NCI-H82 (cell line): ENCODE measurements at places on chromosomes 3 and 15.

- no peak for DNase-seq
Observed at GRCh38 chr15:23954931-23955330, 267.8 kb upstream of the NDN start.

- DNase-seq: no peak
Observed at GRCh38 chr3:162729686-162730085, 1233.1 kb downstream of the OTOL1 start.

DNA sequence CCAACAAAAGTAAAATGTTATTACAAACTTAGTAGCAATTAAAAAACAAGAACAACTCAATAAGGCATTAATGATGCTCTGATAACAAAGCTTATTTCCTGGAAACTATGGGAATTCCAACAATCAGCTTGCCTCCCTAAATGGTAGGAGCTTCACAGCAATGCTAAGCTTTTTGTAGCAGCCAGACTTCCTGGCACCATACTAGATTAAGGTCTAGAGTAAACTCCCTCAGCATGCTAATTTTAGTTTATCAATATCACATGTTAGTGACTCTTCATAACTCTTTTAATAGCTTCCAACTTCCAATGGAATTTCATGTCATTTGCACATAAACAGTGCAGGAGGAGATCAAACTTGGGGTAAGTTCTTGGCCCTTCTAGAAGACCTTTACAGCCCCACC, 782.0 kb downstream of the MCTP2 start:
- DNase-seq: no peak

GRCh38 chr15:24784506-24784905, 108.9 kb downstream of the NPAP1 start:
- no peak for DNase-seq

DNA sequence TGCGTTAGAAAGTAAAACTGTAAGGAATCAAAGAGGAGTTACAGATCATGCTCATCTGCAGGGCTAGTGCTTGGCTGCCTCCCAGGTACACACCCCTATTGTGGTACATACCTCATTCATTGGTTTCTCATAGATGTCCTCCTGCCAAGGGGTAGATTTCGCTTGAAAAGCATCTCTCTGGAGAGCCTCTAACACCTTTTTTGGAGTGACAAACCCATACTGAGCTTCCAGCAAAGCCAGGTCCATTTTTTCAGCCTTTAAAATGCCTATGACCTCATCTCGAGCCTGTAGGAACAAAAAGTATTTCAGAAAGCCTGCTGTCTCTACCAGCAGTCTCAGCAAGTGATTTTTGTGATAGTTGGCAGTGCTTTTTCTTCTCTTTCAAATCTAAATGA, 112.1 kb downstream of the CMSS1 start:
- no peak for DNase-seq

DNA sequence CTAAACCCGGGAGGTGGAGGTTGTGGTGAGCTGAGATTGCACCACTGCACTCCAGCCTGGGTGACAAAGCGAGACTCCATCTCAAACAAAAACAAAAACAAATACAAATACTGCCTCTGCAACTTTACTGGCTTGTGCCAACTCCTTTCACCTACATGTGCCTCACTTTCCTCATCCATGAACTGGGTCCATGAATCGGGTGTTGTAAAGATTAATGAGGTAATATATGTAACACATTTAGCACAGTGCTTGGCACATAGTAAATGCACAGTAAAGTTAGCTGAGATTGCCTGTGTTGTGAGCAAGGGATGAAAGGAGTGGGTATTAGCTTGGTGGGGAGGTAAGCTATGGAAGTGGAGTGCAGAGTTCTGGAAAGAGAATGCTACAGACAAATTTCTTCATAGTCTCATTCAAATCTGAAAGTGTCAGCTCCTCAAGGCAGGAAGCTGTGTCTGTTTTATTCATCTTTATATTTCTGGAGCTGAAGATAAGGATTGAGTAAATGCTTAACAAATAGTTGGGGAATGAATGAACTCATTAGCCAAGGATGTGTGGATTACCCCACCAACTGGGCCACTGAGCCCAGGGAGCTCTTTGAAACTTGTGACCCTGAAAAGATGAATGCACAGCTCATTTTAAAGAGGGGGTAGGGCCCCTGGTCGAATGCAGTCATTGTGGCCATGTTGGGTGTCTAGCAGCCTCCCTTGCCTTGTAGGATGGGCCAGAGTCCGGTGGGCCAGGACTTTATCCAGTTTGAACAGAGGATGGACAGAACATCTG, 7.7 kb upstream of the CDCP1 start:
- DNase-seq: no peak

DNA sequence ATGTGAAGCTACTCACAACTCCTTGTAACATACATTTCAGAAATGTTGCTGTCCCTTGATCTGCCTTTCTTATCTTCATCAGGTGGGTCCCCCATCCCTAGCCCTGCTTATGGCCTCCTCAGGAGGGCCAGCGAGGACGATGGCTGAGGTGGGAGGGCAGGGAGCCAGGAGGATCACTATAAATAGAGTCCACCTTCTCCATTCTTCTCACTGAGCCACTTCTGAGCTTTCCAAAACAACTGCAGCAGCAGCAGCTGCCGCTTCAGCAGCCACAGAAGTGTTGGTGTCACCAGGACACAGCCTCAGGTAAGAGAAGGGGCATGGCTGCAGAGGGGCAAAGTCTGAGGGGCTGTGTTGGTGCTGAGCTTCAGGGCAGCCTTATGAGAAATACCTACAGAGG, 53.5 kb downstream of the ANAPC13 start:
- DNase-seq: peak; percentile 35

DNA sequence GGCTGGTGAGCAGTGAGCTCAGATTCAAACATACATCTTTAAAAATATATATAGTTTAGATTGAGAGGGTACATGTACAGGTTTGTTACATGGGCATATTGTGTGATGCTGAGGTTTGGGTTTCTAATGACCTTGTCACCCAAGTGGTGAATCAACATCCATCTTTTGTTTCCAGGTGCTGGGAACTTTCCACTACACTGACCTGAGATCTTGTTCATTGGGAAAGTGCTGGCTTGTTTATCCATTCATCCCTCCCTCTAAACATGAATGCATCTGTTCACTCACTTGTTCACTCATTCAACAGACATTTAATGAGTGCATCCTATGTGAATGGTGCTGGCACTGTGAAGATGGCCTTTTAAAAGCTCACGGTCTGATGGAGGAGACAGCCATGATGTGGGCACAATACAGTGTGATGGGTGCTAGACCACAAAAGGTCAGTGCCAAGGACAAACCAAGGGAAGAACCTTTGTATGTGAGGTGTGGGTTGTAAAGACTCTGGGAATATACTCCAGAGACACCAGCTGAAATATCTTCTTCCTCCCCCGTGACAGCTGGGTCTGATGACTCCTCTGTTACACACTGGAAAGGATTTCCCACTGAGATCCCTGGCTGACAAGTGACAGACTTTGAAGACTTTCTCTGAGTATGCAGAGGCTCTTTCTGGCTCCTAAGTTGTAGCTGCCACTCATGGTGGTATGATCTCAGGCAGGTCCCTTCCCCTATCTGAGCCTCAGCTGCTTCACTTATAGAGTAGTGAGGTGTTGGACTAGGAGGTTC, 16.2 kb upstream of the ITGA11 start:
- no peak for DNase-seq

DNA sequence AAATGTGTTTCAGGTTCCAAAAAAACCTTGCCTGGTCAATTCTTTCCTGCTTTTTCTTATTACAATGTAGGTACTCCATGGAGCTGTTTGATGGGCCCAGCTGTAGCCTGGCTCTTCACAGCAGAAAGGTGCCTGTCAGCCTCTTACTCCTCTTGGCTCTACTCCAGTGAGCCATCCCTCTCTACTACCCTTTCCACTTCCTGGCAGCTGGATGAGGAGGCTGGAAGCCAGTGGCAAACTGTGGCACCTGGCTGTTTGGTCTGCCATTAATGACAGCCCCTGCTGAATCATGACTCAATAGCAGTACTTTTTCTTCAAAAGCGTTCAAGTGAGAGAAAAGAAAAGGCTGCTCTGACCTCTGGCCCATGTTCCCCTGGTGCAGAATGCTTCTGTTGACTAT, 618.1 kb downstream of the PYDC2 start:
- DNase-seq: peak; percentile 20

- no peak for DNase-seq
Observed at GRCh38 chr15:34018021-34018645, 20.9 kb downstream of the AVEN start.

GRCh38 chr3:187916072-187916471, 170.8 kb upstream of the BCL6 start:
- DNase-seq: no peak

DNA sequence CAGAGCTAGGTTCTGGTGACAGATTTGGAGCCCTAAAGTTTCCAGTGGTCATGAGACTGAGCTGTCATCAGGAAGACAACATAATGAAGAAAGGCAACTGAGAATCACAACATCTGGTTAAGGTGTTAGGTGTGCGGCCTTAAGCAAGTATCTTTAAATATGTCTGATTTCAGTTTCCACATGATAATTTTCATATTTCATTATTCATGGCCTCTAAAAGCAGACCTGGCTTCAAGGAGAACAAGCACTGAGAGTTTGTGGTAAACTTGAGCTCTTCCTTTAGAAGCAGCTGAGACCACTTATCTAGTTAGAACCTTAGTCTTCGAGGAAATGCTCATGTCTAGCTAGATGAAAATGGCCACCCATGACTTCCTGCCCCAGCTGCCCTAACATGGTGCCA, 25.7 kb upstream of the MYLK start:
- no peak for DNase-seq

DNA sequence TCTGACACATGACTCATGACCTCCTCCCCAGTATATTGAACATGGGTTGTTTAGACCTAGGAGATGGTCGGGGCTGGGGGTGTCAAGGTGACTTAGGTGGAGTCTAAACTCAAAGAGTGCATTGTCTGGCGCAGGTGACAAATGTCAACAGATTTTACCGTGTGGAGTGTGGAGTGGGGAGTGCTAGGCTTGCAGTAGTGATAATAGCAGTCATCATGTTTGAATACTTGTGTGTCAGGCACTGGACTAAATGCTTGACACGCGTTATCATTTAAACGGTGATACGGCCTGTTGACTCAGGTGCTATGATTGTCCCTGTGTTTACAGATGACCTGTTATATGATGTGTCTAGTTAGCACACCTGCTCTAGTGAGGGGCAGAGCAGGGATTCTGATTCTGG, 30.8 kb downstream of the MUC20 start:
- DNase-seq: no peak

GRCh38 chr15:43237842-43238470, 17.1 kb upstream of the EPB42 start:
- DNase-seq: no peak

DNA sequence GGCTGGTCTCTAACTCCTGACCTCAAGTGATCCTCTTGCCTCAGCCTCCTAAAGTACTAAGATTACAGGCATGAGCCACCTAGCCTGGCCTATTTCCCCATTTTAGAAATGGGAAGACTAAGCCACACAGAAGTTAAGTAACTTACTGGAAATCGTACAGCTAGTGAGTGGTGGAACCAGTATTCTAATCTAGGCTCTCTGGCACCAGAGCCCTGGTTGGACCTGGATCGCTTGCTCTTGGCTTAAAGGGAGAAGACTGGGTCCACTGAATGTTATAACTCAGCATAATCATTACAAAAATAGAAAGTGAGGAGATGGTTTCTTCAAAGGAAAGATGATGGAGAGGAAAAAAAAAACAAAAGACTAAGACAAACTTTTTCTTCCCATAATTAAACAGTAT, 37.4 kb upstream of the CNTN3 start:
- DNase-seq: no peak

DNA sequence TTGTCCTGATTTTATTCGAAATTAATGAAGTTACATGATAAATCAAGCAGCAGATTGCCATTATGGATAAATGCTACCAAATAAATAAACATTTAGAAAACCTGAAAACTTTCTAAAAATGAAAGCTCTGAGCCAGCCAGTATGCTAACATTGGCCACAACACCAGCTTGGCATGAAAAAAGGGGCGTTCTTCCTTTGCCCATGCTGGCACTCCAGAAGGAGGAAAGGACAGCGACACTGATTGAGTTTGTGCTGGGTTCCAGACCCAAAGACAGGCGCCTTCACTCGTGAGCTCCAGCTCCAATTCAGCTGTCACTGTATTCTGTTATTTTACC, 5.1 kb downstream of the STIMATE start:
- DNase-seq: no peak

DNA sequence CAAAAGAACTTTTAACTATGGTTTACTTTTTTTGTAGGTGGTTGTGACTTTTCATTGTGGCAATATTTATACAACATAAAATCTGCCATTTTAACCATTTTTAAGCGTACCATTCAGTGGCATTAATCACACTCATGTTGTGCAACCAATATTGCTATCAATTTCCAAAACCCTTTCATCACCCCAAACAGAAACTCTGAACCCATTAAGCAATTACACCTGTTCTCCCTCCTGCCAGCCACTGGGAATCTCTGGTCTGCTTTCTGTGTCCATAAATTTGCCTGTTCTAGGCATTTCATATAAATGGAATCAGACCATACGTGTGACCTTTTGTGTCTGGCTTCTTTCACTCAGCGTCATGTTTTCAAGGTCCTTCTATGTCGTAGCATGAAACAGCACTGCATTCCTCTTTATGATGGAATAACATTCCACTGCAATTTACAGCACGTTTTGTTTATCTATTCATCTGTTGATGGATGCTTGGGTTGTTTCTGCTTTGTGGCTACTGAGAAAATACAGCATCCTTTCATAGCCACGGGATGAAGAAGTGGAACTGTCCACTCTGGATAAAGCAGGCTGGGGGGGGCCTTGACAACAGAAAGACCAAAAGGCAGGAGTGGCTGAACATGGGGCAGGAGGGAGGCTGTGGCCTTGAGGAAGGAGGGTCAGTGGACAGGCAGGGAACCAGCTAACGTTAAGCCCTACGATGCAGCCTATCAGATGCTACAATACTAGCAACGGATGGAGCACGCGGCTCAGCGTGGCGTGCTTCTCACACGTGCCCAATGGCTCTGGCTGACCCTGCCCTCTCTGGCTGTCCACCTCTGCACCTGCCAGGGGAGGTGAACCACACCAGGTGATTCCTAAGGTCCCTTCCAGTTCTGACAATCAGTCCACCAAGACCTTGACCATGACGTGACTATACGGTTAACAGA, 110.9 kb downstream of the SEC22A start:
- no peak for DNase-seq

DNA sequence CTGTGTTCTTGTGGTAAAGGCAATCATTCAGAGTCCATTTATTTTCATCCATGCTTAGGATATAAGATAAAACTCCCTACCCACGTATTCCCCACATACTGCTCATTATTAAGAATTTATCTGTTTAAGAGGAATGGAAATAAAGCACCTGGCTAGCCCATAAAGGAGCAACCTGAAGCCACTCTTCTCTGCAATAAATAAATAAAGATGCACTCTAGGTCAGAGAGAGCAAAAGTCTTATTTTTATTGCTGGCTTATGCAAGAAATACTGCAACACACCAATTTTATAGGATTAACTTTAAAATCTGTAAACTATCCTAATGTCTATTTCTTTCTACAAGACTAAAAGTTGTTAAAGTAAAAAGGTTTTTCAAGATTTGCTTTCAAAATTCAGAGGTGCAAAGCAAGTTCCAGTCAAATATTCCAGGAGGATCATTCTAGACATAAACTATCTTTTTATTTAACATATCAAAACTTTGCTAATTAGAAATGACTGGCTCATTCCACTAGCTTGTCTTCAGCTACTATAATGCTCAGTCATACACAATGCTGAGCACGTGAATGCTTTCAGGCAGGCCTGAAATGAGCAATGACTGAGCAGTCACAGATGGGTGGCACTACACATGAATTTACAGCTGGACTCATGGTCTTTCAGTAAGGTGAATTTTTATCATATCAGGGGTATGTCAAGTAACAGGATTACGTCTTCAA, 7.1 kb downstream of the TJP1 start:
- peak; percentile 60 for DNase-seq
